ENCODE measurements at places on chromosomes 3 and 15.
A peak's percentile ranks its signal among the peaks of the same experiment; 100 is the strongest.

GRCh38 chr3:30331519-30331918, 274.9 kb upstream of the TGFBR2 start:
- no peak for DNase-seq

GRCh38 chr15:90019611-90020010, 18.5 kb downstream of the ZNF710 start:
- DNase-seq: no peak

- DNase-seq: peak; percentile 52
Measured at GRCh38 chr3:43022121-43022520, 43.0 kb downstream of the GASK1A start.

GRCh38 chr3:13316603-13317002, 103.5 kb downstream of the NUP210 start:
- DNase-seq: no peak

- DNase-seq: no peak
Measured at GRCh38 chr3:76731471-76731870, 308.4 kb upstream of the ROBO2 start.

DNA sequence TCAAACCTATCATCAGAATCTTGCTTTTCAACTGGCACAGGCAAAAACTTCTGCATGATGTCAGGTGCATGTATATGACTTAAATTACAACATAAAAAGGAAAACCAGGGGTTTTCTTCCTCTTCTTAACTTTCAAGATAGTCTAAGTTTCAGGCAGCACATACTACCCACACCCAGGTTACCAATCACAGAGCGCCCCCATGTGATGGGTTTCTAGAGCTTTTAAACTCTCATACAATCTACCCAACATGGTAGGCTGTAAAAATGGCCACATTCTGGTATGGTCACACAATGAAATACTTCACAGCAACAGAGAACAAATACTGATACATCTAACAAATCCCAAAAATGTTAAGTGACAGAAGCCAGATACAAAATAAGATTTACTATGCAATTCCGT, 7.4 kb downstream of the MESD start:
- DNase-seq: no peak

- no peak for DNase-seq
Measured at GRCh38 chr3:45711931-45712330, 22.7 kb downstream of the SACM1L start.

DNA sequence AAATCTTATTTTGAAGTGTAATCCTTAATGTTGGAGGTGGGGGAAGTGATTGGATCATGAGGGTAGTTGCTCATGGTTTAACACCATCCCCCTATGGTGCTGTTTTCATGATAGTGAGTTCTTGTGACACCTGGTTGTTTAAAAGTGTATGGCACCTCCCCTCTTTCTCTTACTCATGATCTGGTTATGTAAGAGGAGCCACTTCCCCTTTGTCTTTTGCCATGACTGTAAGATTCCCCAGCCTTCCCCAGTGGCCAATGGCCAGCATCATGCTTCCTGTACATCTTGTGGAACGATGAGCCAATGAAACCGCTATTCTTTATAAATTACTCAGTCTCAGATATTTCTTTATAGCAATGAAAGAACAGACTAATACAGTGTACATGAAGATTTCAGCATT, 39.8 kb upstream of the GMNC start:
- no peak for DNase-seq

DNA sequence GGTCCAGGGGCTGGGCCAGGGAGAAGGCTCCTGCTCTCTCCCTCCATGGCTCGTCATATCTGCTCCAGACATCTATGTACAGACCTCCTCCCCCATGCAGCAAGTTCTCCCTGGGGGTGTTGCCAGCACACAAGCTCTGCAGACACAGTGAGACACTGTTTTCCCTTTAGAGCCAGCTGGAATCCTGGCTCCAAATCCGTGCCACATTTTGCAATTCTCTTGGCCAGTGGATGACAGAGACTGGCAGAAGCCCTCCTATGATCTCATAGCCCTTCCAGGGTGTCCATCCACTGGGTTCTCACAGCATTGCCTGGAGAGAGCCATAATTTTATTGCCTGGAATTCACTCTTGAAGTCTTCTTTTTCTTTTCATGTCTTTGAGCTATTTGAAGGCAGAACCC, 203.9 kb downstream of the TLE3 start:
- no peak for DNase-seq

GRCh38 chr15:88658972-88659931, 20.4 kb downstream of the ISG20 start:
- DNase-seq: no peak

GRCh38 chr3:123096731-123097130, 29.9 kb downstream of the PDIA5 start:
- peak; percentile 84 for DNase-seq

DNA sequence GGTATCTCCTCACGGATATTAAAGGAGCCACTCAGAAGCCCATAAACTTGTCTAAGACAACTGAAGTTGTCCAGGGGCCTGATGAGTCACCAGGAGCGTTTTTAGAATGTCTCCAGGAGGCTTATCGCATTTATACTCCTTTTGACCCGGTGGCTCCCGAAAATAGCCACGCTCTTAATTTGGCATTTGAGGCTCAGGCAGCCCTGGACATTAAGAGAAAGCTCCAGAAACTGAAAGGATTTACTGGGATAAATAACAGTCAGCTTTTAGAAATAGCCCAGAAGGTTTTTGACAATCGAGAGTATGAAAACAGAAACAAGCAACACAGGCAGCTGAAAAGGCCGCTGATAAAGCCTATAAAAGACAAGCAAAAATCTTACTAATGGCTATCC, 4.1 kb downstream of the DET1 start:
- DNase-seq: no peak
